Head of caudate nucleus (tissue), 42 donors: ENCODE measurements at places on chromosomes 7 and 10.

DNA sequence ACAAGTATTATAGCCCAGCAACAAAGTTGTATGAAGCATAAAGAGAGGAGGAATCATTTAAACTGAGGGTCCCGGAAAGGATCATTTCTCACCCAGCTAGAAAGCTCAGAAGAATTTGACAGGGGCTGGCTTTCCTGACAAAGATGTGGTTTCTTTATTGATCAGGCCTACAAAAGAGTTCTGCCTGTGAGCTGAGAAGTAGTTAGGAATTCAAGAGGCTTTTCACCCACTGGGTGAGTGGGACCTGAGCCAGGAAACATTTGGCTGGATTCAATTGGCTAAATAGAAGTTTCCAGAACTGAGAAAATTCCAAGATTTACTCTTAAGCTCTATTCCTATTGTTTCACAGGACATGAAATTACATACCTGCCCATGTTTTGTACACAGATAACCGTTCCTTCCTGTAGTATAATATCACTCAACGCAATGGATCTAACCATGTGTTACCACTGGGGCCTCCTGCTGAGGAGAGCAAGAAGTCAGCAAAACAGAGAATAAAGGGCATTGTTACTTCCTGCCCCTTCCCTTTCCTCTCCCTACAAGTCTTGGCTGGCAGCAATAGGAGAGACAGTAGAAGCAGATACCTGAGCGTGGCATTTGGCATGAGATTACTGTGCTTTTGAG, 53.9 kb upstream of the PAPSS2 start:
- no peak for DNase-seq

- no peak for DNase-seq
These were observed 11.4 kb upstream of the FAS start for GRCh38 chr10:88979153-88979562.

DNA sequence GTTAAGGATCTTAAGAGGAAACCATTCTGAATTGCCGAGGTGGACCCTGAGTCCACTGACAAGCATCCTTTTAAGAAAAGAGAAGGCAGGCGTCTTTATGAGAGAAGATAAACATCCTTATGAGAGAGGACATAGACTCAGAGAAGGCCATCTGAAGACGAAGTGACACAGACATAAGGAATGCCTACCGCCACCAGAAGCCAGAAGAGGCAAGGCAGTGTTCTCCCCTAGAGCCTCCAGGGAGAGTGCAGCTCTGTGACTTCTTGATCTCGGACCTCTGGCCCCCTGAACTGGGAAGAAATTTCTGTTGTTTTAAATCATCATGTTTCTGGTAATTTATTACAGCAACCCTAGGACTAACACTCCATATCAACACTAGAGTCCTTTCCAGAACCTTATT, 25.2 kb upstream of the ING3 start:
- DNase-seq: no peak

DNA sequence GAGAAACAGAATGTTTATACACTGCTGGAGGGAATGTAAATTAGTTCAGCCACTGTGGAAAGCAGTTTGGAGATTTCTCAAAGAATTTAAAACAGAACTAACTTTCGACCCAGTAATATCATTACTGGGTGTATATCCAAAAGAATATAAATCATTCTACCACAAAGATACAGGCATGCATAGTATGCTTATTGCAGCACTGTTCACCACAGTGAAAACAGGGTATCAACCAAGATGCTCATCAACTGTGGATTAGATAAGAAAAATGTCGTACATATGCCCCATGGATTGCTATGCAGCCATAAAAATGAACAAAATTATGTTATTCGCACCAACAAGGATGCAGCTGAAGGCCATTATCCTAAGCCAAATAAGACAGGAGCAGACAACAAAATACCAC, 343.1 kb upstream of the KCND2 start:
- no peak for DNase-seq

DNA sequence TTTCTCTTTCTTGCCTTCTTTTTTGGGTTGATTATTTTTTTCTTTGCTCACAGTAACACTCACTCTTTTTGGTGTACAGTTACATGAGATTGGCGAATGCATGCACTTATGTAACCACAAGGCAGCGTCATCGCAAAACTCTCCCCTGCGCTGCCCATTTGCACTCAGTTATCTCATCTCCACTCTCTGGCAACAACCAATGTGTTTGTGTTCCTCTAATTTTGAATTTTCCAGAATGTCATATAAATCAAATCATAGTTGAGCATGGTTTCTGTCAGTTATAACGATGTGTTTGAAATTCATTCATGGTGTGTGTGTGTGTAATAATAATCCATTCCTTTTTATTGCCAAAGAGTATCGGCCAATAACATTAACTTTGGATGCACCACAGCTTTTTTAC, 23.0 kb upstream of the IGFBP3 start:
- DNase-seq: no peak

DNA sequence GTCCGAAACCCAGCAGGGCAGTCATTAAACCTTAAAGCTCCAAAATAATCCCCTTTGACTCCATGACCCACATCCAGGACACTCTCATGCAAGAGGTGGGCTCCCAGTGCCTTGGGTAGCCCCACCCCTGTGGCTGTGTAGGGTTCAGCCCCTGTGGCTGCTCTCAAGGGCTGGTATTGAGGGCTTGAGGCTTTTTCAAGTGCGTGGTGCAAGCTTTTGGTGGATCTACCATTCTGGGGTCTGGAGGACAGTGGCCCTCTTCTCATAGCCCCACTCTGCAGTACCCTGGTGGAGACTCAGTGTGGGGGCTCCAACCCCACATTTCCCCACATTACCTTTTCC, 50.5 kb downstream of the RSBN1L start:
- DNase-seq: no peak
